Bronchial epithelial cell (primary cell): ENCODE measurements at places on chromosomes 5 and 9.

DNA sequence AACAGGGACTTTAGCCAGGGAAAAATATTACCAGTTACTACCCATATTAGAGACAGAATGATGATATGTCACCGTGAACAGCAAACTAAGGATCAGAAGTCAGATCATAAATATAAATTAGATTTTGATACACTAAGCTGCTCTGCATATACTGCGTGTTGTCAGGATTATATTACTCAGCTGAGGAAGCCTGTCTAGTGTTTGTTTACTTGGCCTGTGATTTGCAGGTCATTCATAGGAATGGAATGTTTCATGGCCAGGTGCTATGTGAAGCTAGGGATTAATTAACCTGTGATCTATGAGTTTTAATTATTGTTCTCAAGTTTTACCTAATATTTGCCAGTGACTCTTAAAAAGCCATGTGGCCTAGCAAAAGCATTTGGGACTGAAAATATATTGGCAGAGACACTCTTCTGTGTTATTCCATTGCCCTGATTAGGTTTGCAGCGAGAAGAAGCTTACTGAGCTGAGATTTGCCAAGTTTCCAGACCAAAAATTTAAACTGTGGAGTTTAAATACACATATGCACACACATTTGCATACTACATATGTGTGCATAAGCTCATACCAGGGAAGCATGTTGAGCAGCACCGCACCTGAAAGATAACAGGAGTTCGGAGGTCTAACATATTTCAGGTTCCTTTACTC is 496.3 kb upstream of the GRIA1 start:
- DNase-seq = peak; percentile 64

GRCh38 chr5:154242964-154243376 is 52.4 kb downstream of the GALNT10 start:
- DNase-seq = no peak

DNA sequence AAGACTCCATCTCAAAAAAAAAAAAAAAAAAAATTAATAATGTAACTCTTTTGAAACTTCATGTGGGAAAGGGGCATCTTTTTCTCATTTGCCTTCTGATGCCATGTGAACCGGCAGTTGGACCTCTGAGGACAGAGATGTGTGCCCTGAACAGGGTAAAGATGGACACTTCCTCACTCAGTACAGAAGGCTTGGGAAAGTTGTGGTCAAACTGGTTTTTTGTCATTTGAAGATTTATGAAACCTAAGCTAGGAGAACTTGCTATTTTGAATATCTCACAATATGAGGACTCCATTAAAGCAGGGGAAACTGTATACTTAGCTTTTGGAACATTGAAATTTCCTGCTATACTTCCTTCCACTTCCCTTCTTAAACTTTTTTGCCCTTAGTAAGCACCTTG is 147.5 kb upstream of the ALDH1B1 start:
- no peak for DNase-seq

DNA sequence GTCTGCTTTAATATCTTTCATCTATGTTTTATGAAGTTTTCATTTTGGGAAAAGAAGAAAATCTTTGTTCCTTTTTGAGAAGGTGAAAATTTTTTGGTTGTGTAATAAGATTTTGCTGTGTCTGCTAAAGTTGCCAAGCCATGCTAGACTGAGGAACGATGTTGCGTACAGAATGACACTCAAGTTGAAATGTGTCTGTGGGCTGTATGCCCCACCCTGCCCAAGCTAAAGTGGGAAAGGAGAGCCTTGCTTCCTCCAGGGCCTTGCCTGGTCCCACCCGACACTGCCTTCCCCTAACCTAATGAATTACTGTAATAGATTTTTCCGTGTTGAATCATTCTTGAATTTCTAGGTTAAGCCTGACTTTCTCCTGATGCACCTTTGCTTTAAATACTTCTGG is 2.5 kb downstream of the PCAT7 start:
- no peak for DNase-seq

GRCh38 chr5:102853680-102854079 is 98.6 kb downstream of the PAM start:
- no peak for DNase-seq

DNA sequence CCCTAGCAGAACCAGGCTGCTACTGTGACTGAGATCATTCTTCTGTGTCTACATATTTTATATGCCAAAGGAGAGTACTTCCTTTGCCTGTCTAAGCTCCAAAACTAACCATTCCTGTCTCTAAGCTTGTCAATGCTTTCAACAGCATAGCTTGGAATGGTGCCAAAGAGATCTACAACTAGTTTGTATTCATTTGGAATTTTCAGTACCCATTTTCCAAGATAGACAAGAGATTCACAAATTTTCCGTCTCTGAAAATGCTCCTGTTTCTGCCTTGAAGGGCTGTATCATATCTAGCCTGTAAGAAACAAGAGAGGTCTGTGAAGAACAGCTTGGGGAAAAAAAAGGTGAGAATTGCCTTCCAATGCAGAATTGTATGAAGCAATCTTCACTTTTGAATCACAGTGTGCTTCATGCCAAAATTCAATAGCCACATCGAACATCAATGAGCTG is 334.4 kb upstream of the ACTBL2 start:
- peak; percentile 92 for DNase-seq

- DNase-seq = no peak
These were observed 67.1 kb downstream of the EHMT1 start for GRCh38 chr9:137685741-137686420.

GRCh38 chr9:119839888-119840287 is 470.7 kb upstream of the BRINP1 start:
- no peak for DNase-seq

DNA sequence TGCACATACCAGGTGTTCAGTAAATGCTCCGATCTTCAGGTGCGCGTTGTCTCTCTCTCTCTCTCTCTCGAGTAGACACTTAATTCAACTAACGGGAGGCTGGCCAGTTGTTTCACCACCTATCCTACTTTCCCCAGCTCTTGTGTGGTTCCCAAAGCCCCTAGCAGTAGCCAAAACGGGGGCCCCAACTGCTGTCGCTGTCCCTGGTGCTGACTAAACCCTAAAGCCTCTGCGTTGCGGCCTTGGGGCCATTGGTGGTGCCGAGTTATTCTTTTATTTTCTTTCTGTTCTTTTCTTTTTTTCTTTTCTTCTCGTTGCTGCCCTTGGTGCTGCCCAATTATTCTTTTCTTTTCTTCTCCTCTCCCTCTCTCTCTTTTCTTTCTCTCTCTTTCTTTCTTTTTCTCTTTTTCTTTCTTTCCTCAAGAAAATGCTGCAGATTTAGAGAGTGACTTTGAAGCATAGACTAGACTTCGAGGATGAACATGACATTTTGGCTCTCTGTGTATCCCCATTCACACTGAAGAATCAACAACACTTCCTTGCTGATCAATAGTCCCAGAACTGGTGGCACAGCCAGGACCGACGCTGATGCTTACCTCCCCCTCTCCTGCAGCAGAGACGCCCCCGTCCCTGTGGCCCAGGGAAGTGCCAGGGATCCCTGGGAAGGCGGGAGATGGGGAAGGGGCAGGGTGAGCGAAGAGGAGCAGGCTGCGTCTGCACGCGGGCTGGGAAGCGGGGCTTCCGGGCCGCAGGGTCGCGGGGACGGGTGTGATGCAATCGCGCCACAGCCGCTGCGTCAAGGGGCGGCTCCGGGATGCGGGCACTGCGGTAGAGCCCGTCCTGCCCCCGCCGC is at the start of gene FBLL1:
Gene FBLL1 (plus strand): TSS at position 785 of the 853 bp plus-strand sequence. CDS start 200 bp downstream, outside the sequence.
- DNase-seq = no peak

DNA sequence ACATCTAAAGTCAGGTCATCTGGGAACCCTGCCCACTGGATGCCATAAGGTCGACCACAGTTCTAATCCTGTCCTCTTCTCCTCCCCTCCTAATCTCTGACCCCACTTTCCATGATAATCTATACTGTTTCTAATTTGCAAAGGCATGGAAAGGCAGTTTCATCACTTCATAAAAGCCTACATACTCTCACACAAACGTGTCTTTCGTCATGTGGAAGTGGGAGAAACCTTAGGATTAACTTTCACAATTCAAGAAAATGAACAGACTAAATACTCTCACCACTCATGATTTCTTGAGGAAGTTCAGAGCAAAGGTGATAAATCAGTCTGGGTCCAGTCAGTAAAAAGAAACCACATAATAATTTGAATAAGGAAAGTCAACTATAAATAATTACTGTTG is 5.5 kb downstream of the FANCC start:
- no peak for DNase-seq
